ENCODE measurements at places on chromosomes 1 and 21.

DNA sequence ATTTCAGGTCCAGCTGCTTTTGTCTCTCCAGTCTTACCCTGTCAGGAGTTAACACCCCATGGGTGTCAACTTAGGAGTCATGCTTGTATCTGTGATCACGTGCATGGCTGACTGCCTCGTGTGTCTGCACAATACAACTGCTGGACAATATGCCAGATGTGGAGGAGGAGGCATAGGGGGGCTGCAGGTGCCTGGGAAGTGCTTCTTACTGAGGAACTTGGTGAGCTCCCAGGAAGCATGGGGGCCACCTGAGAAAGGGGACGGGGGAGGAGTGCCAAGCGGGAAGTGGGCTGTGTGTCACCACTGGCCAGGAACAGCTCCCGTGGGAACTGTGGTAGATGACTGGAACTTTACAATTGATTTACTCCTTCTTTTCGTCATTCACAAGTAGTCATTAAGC lies 9.5 kb downstream of the RHEX start:
- peak; percentile 29 for DNase-seq

GRCh38 chr1:210394281-210394821 lies 65.6 kb downstream of the HHAT start:
- no peak for DNase-seq

DNA sequence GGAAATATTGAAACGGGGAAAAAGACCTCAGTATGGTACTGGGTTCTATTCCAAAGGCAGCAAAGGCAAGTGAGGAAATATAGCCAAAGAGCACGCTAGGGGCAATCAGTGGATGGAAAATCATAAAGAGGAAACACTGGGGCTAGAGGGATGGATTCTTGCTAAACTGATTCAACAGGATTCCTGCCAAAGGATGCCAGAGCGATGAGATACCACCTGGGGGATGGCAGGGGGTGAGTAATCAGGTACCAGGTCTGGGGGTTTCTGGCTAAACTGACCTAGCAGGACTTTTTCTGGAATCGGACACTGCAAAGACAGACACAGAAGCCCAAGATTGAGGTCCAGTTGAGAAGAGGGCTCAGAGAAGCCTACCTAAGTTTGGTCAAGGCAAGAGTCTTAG lies 6.7 kb downstream of the CHI3L2 start:
- DNase-seq = no peak

GRCh38 chr1:180311011-180311730 lies 81.1 kb downstream of the LHX4 start:
- DNase-seq = no peak

GRCh38 chr1:174719194-174719593 lies 271.4 kb downstream of the GPR52 start:
- no peak for DNase-seq

Data from uterus (tissue), 4 donors.